ENCODE measurements at places on chromosomes 6 and 20. TPM values are rescaled to one million over a fixed set of nuclear protein-coding genes. Genes with fewer than 3 reads are reported as not detected.

- no peaks in the 10 kb centered on the region for H3K36me3 ChIP-seq
- H3K27ac ChIP-seq: no peak overlapping the region
- no peak for DNase-seq
- H3K27me3 ChIP-seq: no peaks in the 10 kb centered on the region
- H3K4me3 ChIP-seq: no peak overlapping the region
Measured at GRCh38 chr20:61696181-61696735, 369.4 kb downstream of the TAF4 start.

DNA sequence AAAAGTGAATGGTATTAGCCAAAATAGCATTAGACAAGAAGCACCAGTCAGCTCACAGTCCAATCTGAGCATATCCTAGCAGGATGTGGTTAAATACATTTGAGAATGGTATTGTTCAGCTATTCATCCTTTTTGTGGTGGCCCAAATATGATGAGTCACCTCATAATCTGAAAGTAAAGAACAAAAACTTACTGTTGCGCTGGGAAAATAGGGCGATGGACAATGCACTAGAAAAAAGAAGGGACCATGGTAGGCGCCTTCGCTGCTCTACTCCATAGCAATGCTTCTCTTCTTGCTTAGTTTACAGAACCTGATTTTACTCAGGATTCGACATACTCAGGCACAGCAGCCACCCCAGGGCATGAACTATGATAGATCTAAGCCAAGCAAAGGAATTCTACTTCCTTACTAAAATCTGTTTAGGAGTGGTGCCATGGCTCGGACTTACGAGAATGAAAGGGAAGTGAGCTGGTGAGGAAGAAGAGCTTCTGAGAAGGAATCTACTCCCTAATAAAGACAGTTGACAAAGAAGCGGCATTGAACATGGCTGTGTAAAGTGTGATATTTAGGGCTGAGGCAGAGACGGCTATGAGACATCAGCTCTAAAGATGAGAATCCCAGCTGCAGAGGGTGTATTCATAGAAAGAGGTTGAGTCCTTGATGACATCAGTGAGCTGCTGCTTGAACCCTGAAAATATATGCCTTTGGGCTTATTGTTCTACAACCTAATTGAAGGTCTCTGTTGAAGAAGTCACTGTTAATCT, 16.6 kb upstream of the FBXO9 start:
- no peaks in the 10 kb centered on the region for H3K36me3 ChIP-seq
- DNase-seq: peak; percentile 91
- H3K27me3 ChIP-seq: no peaks in the 10 kb centered on the region
- H3K4me3 ChIP-seq: no peak overlapping the region

DNA sequence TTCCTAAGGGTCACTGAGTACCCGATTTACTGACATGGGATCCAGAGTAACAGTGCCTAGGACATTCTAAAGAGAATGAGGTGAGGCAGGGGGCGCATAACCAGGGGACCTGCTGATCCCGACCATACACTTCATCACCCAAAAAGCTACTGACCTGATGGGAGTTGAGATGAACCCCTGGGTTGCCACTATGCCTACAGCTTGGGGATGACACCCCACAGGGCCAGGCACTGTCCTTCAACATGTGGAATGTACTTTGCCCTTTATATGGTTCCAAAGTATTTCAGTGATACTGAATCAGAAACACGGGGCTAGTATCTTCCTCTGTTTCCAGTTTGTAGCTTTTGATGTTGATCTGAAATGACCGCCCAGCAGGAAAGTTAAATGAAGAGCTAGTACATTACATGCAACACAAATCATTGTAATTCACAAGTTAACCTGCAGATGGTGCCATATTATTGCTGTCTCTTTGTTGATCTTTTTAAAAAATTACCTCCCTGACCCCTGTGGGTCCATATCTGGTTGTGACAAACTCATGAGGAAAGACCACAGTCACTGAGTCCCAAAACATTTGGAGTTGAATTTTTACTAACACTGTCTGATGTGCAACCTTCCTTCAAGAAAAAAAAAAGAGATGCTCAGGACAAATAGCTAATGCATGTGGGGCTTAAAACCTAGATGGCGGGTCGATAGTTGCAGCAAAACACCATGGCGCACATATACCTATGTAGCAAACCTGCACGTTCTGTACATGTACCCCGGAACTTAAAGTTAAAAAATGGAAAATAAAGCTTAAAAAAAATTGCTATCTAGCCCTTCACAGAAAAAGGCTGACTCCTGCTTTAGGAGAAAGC, 42.7 kb upstream of the GCNT2 start:
- no peaks in the 10 kb centered on the region for H3K27me3 ChIP-seq
- no peaks in the 10 kb centered on the region for H3K36me3 ChIP-seq
- H3K4me1 ChIP-seq: no peaks in the 10 kb centered on the region
- peak; percentile 42 for DNase-seq
- no peak overlapping the region for H3K4me3 ChIP-seq
- H3K27ac ChIP-seq: no peak overlapping the region

DNA sequence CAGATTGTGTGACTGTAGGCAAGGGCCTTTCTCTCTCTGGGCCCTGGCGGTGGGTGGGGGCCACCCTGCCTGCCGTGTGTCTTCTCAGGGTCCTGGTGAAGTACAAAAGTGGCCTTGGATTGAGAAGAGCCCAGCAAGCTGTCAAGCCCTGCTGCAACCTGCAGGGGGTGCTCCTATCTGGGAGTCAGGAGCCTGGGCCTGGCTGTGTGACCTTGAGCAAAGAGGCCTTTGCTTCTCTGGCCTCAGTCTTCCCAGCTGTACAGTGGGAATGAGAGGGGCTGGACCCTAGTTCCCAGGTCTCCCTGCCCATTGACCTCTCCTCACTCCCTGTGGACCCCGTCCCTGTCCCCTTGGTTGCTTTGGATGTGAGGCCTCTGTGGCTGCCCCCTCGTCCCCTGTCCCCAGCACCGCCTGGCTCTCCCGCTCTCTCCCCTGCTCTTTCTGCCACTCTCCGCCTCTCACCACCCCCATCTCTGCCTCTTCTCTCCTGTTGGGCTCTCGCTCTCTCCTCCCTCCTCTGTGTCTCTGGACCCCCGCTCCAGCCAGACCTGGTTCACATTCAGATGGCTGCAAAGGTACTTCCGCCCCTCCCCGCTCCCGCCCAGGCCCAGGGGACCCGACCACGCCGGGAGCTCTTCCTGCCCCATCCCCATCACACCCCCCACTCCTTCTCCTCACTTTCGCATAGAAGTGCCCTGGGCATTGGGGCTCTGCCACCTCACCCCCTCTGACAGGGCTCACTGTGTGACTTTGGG, 46.7 kb downstream of the SRC start:
- H3K36me3 ChIP-seq: peaks cover 24% of the 10 kb centered on the region
- DNase-seq: no peak
- no peaks in the 10 kb centered on the region for H3K27me3 ChIP-seq
- H3K27ac ChIP-seq: no peak overlapping the region
- H3K4me1 ChIP-seq: no peaks in the 10 kb centered on the region

The MUCL3 gene
- not detected for total RNA-seq

- H3K27ac ChIP-seq: no peak overlapping the region
- H3K4me3 ChIP-seq: no peak overlapping the region
- no peaks in the 10 kb centered on the region for H3K4me1 ChIP-seq
Measured at GRCh38 chr6:11386323-11386722, 151.2 kb upstream of the TMEM170B start.

The MYLK2 gene
- 0.18 TPM for total RNA-seq

DNA sequence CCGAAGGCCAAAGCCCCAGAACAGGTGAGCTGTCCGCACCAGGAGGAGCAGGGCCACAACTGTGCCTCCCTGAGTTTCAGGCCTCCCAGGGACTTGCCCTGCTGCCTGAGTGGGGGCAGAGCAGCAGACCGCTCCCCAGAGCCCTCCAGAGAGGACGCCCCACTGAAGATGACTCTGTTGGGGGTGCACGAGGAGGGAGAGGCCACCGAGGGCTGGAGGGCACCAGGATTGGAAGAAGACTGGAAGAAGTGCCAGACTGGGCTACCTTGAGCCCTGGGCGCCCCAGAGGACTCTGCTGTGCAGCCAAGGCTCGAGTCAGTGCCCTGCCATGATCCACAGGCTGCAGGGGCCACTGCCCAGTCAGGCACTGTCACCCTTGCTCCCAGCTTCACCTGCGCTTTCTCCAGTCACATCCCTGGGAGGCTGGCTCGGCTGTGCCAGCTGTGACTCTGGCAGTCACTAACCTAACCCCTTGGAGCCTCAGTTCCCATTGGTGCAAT, 11.3 kb downstream of the CST7 start:
- H3K4me1 ChIP-seq: no peaks in the 10 kb centered on the region
- H3K27me3 ChIP-seq: no peaks in the 10 kb centered on the region
- peaks cover 30% of the 10 kb centered on the region for H3K36me3 ChIP-seq
- DNase-seq: no peak
- H3K27ac ChIP-seq: no peak overlapping the region

- DNase-seq: no peak
- no peak overlapping the region for H3K4me3 ChIP-seq
- H3K27ac ChIP-seq: no peak overlapping the region
- H3K4me1 ChIP-seq: no peaks in the 10 kb centered on the region
Measured at GRCh38 chr20:20608641-20609040, 103.8 kb downstream of the RALGAPA2 start.

The ABHD12 gene
- 80.7 TPM for total RNA-seq

The TNFRSF21 gene
- 2.5 TPM for total RNA-seq

The RALGAPA2 gene
- total RNA-seq: 4.7 TPM

The TSPO2 gene
- not detected for total RNA-seq

- no peaks in the 10 kb centered on the region for H3K36me3 ChIP-seq
- no peak overlapping the region for H3K27ac ChIP-seq
- no peaks in the 10 kb centered on the region for H3K4me1 ChIP-seq
Measured at GRCh38 chr6:137957471-137957870, 90.4 kb downstream of the TNFAIP3 start.

DNA sequence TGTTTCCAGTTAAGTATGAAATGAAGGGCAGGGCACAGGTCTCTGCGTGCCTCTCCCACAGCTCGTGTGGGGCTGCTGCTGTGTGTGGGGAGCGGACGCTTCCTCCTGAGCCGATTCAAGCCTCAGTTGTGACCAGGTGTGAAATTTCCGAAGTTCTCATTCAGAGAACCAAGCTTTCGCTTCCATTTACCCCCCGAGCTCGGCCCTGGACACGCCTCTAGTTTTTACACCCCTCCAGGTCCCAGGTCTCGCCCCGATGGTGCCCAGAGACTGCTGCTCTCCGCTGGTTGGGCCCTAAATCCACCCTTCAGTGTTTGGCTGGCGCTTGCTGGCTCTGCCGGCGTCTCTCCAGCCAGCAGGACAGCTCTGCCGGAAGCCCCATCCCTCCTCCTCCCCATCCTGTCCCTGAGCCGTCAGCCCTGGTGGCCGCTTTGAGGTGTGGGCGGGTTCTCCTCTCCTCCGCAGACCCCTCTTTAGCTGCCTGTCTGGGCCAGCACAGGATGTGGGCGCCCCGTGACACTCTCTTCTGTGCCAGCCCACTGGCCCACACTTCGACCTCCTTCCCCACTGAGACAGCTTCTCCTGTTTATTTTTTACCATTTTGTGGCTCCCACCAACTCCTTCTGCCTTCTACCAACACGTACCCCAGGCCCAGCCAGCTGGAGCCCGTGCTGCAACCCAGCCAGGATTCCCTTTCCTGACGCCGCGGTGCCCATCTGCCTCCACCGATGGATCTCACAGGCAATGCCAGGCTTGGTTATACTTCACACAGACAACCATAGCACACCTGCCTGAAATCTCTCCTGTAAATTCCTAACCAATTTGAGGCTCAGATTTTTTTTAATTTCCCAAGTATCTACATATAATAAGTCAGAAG, 142.8 kb downstream of the DLL1 start:
- H3K4me3 ChIP-seq: no peak overlapping the region
- no peak overlapping the region for H3K27ac ChIP-seq
- H3K36me3 ChIP-seq: no peaks in the 10 kb centered on the region
- H3K4me1 ChIP-seq: no peaks in the 10 kb centered on the region

DNA sequence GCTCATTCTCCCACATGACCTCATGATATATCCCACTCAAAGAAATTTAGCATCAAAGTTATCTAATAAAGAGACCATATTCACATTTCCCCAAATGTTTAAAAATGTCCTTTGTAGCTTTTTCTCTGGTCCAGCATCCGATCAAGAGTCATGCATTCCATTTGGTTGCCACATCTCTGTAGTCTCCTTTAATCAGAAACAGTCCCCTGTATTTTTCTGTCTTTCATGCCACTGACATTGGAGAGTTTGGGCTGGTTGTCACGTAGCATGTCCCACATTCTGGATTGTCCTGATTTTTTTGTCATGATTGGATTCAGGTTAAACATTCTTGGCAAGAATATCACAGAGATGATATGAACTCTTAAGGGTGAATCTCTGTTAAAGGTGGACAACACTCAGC, 55.7 kb downstream of the SNX5 start:
- no peaks in the 10 kb centered on the region for H3K27me3 ChIP-seq
- peaks cover 16% of the 10 kb centered on the region for H3K4me1 ChIP-seq
- no peaks in the 10 kb centered on the region for H3K36me3 ChIP-seq
- H3K4me3 ChIP-seq: no peak overlapping the region

- no peak overlapping the region for H3K4me3 ChIP-seq
- peaks cover 12% of the 10 kb centered on the region for H3K36me3 ChIP-seq
- H3K4me1 ChIP-seq: no peaks in the 10 kb centered on the region
- no peaks in the 10 kb centered on the region for H3K27me3 ChIP-seq
- H3K27ac ChIP-seq: no peak overlapping the region
- no peak for DNase-seq
Measured at GRCh38 chr20:36663031-36663430, 17.0 kb upstream of the SLA2 start.

GRCh38 chr20:25676164-25676809, 20.4 kb downstream of the ZNF337 start:
- DNase-seq: peak; percentile 82
- peaks cover 4% of the 10 kb centered on the region for H3K4me1 ChIP-seq

DNA sequence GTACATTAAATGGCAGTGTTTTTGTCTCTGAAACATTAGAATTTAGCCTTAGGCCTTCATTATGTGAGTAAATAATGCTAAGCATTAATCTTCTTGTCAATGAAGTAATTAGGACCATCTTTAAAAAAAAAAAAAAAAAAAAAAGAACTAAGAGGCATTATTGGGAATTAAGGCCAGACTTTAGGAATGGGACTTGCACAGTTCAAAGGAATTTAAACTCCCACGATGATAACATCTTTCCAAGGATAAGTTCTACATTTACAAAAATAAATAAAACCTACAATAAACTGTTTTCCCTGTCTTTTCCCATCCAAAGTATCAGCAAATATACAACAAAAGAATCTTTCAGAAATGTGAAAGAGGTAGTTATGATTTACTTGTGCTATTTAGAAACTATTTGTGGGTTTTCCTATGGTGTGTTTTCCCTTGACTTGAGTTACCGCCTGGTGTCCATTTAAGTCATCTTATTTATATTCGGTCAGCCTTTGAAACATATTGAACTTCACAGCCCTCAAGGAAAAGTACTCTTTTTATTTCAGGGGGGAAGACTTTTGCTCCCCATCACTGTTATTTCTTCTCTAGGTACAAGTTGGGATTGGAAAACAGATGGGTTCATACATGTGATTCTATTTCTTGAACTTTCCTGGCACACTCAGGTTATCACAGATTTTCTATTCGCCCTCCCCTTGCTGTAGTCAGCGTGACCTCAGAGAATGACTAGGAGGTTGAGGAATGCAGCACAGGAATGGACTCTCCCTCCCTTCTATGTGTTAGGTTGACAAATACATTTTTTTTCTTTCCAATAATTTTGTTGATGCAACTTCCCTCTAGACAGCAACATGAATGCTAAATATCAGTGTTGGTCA, 13.6 kb downstream of the STMND1 start:
- H3K36me3 ChIP-seq: no peaks in the 10 kb centered on the region
- peak; percentile 93 for DNase-seq
- H3K4me3 ChIP-seq: no peak overlapping the region
- H3K27me3 ChIP-seq: no peaks in the 10 kb centered on the region
- H3K4me1 ChIP-seq: peaks cover 5% of the 10 kb centered on the region

- no peak overlapping the region for H3K4me3 ChIP-seq
- DNase-seq: no peak
- no peaks in the 10 kb centered on the region for H3K4me1 ChIP-seq
- no peaks in the 10 kb centered on the region for H3K36me3 ChIP-seq
Measured at GRCh38 chr20:14536738-14537137, 199.3 kb upstream of the FLRT3 start.

Measured in IMR-90 (cell line).